ENCODE measurements at places on chromosomes 2 and 18.

- DNase-seq = no peak
These were observed 37.4 kb upstream of the KLHL29 start for GRCh38 chr2:23347471-23348092.

DNA sequence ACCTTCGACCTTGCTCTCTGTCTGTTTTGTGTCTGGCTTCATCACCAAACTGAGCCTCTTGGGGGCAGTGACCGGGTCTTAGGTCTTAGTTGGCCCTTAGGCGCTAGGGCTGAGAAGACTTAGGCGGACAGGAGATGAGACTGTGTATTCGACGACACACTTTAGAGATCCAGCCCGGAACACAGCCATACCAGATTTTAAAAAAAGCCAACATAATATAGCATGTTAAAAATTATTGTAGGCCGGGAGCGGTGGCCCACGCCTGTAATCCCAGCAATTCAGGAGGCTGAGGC, 9.5 kb upstream of the PROC start:
- no peak for DNase-seq

DNA sequence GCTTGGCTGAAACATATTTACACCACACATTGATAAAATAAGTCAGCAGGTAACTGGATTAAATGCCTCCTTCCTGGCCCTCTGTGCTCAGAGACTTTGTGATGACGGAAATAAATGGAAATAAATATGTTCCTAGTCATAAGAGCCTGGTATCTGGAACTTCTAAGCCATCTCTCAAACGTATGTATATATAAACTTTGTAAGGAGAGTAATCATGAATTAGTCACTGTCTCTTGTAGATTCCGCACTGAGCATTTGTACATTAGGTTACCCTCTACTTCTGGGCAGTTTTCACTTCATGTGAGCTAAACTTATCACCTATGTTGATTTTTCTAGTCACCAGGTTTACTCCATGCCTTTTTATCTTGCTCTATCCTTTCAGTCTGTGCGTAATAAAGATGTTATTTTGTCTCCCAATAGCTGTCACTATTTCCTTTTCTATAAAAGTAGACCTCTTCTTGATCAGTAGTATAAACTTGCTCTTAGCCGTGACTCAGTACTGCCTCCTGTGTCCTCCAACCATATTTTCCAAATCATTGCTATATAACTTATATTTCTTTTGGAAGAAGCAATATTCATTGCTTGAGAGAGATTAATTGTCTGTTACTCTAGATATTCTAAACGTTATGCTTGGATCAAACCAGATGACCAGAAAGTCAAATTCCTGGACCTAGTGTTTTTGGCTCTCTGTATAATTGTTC, 53.2 kb downstream of the FEZ2 start:
- no peak for DNase-seq

DNA sequence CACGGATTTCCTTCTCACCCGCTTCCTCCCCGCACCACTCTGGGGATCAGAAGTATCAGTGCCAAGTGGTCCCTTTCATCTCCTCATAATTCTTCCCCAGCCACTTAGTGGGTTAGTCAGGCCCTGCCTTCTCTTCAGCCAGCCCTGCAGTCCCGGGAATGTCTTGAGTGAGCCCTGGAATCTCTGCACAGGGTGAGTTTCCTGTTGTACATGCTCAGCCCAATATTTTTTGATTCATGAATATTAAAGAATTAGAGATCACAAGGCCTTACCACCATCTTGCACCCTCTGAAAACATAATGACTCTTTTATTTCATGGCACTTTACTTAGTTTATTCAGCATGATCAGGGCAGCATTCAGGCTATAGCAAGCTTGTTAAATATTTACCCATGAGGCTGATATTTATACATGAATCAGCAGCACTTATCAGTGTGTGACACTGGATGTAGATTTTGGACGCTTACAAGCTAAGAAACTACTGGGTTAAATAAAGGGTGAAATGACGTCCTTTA, 159.4 kb upstream of the FOSL2 start:
- no peak for DNase-seq

GRCh38 chr2:32119161-32119560, 46.5 kb upstream of the SLC30A6 start:
- DNase-seq = no peak

GRCh38 chr18:31633392-31634330, 42.0 kb downstream of the TTR start:
- DNase-seq = no peak

DNA sequence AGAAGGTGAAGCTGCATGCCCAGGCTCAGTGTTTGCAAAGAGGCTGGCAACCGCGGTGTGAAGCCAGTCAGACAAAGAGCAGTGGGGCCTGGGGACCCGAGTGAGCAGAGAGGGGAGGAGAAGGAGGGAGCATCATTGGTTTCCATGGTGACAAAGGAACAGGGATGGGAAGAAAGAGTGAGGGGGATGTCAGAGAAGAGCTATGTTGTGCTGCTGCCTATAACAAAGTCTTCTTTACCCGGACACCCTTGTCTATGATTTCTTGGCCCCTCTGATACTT, 14.5 kb downstream of the TMEM247 start:
- no peak for DNase-seq

DNA sequence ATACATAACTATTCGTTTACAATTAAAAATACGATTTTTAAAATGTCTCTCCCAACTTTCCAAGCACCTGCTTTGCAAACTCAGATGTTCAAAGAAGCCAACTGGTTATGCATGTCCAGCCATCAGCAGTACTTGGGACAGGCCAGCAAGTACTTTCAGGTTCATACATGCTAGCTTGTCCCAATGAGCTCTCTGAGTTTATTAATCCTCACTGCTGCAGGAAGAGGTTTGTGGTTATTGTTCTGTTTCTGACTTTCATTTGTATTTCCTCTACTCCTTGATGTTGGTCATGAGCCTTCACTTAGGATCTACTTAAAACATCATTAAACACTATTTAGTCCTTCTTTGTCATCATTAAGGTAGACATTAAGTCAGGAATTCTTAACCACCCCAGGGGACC, 374.1 kb downstream of the LRATD1 start:
- DNase-seq = no peak

Data from T1000 (cell line).